ENCODE measurements at places on chromosomes 6 and 20.

GRCh38 chr6:89140347-89141156 lies 5.3 kb upstream of the PM20D2 start:
- no peak for DNase-seq

- DNase-seq: peak; percentile 45
Observed at GRCh38 chr20:37990571-37991151, 42.6 kb downstream of the TTI1 start.

GRCh38 chr6:139050770-139051313 lies 22.3 kb downstream of the ABRACL start:
- DNase-seq: no peak

DNA sequence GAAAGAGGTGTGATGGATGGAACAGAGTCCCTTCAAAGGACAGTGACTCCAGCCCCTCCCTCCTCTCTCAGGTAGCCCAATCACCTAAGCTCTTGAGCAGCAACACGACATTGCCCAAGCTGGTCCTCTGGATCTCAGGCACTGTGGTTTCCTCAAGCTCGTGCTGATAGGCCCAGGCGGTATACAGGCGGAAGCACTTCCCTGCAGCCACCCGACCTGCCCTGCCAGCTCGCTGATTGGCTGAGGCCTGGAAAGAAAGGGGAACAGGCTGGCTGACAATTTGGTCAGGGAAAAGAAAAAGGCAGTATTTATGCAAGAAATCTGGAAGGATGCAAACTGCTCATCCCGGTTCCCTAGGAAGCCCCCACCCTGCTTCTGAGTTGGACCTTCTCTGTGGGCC lies 9.6 kb downstream of the C6orf136 start:
- no peak for DNase-seq

- DNase-seq: no peak
Observed at GRCh38 chr6:35419417-35419816, 32.7 kb upstream of the FANCE start.

- DNase-seq: no peak
Observed at GRCh38 chr6:139186692-139187091, 51.8 kb downstream of the HECA start.

DNA sequence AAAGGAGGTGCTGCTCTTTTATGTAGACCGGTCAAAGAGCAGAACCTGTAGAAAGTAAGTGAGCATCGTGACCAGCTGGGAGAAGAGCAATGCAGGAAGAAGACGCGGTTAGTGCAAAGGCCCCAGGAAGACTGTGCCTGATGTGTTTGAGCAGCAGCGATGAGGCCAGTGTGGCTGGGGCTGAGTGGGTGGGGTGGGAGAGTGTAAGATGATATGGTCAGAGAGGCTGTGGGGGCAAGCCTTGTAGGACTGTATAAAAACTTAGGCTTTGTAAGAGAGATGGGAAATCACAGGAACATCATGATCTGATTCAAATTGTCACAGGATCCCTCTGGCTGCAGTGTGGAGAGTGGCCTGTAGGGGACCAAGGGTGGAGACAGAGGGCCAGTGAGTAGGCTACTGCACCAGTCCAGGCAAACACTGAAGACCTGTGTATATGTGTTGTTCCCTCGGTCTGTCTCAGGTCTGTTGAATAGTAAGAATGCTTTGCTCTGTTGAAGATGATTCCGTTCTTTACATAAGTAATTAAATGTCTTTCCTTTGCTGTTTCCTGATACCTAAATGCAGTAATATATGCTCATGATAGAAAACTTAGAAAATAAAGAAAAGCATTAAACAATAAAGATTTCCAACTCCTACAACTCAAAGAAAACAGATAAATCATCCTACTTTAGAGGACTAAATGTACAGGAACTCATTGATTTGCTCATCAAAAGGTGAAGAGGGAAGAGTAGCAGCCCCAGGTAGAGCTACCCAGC lies 23.6 kb upstream of the WFDC2 start:
- DNase-seq: peak; percentile 56

- DNase-seq: peak; percentile 38
Observed at GRCh38 chr20:43681468-43681942, 14.6 kb downstream of the MYBL2 start.

DNA sequence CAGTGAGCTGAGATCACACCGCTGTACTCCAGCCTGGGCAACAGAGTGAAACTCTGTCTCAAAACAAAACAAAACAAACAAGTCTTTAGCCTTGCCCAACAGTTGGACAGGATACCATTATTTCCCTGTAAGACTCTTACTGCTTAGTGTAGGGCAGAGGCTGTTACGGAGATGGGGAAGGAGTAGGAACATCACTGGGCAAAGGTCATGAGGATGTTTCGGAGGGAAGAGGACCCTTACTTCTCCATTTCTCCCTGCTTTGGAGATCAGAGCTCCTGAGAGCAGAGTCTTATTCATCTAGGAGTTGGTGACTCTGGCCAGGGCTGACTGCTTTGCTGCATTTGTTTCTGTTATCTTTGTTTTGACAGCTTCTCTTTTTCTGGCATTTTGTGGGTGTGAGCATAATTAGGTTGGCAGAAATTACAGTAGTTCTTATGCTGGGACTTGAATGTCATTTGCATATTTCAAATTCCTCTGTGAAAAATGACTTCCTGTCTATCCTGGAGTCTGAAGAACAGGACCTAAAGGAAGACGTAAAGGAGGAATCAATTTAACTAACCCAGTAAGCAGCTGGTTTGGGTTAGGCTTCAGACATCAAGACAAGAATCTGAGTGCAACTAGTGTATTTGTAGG lies 89.0 kb downstream of the CDS2 start:
- DNase-seq: no peak

DNA sequence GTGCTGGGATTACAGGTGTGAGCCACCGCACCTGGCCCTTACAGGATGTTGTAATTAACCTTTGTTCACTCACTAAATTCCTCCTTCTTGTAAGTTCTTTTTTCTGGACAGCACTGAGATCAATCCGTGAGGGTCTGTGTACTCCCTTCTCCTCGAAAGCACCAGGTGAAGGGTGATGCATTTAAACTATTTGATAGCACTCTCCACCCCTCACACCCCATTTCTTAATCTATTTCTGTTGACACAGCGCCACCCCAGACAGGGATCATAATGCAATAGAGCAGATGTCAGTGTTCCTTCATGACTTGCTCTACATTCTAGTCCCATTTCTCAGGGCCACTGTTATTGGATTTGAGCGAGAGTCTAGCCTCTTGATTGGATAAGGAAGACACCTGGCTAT lies 46.3 kb downstream of the PPP1R14C start:
- no peak for DNase-seq

- no peak for DNase-seq
Observed at GRCh38 chr6:10730254-10730653, 7.4 kb downstream of the TMEM14C start.
